Nucleus accumbens (tissue), 56 donors: ENCODE measurements at places on chromosomes 4 and X.

DNA sequence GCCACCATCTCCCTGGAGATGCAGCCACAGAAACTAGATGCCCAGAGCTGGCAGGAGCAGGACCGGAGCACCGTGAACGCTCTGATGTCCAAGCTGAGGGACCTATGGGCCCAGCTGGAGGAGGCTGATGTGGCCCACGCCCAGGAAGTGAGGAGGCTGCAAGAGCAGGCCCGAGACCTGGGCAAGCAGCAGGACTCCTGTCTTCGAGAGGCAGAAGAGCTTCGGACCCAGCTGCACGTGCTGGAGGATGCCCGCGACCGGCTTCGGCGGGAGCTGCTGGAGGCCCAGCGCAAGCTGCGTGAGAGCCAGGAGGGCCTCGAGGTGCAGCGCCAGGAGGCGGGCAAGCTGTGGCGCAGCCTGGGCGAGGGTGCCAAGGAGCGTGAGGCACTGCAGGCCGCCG lies 14.2 kb downstream of the SMIM10L2A start:
- no peak for DNase-seq

DNA sequence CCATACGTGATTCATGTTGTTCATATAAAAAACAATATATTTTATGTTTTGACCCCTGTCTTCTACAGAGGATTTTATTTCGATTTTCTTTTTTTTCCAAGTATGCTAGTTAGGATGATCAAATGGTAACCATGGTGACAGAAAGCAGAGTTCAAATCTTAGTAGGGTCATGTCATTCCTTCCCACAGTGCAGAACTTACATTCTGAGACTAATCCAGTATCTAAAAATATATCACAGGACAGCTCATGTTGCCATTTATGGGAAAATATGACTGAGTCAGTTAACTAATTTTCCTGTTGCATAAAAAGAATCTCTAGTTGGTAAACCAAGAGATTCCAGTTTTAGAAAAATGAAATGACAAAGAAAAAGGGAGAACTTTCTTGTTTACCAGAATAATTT lies 209.5 kb downstream of the PARM1 start:
- DNase-seq: no peak

DNA sequence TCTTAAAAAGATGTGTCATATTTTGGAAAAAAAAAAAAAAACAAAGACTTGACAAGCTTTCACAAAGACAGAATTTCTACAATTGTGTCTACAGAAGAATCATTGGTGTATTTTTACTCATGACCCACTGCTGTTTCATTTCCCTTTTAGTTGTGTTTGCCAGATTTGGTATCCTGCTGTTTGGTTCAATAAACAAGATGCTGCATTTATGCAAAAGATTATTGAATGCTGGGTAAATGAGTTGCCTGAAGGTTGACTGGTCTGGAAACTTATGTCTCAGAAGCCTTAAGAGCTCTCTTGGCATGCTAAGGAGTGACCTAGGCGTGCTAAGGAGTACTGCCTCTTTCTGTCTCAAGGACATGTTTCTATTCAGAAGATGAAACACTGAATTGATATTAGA lies 64.9 kb upstream of the NPY2R start:
- DNase-seq: no peak

- peak; percentile 83 for DNase-seq
Observed at GRCh38 chr4:55948726-55949481, at the start of gene CEP135. Gene CEP135, plus strand, starts transcription at chr4:55948945. Its CDS starts 3,186 bp downstream, at chr4:55952131.

DNA sequence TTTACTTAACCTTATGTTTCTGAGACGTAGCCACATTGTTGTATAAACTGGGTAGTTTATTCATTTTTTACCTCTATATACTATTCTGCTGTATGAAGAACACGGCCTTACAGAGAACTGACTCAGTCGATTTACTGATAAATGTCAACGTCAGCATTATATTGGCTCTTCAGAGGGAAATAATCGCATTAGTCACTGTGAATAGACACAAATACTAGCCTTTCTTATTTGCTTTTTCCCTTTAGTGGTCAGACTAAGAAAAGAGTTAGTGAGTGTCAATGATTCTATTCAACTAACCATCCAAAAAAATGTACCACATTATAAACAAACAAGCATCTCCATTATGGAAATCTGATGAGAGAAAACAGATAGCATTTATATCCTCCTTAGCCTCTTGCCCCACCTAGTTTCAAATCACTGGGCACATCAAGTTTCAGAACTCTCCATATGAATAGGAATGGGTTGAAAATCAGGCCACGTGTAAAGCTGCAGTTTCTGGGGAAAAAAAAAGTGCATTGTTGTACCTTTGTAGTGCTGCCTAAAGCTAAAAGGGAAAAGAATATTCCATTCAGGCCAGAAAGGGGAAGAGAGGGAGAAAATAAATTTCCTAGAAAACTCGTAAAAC lies 146.7 kb upstream of the VCX3A start:
- DNase-seq: no peak

DNA sequence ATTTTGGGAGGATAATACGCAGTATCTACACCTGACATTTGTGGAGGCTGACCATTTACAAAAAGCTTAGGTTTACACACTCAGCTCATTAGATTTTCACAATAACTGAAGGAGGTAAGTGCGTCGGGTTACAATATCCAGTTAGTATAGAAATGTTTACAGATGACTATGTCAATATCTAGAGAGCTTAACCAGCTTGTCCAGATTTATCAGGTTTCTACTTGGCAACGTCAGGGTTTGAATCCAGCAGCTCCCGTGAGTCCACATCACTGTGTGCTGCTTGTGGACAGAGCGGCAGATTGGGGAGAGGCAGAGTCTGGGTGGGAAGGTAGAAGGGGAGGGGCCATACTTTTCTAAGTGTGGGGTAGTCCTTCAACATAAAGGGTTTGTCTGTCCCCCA lies 28.3 kb downstream of the ARHGAP10 start:
- DNase-seq: no peak

DNA sequence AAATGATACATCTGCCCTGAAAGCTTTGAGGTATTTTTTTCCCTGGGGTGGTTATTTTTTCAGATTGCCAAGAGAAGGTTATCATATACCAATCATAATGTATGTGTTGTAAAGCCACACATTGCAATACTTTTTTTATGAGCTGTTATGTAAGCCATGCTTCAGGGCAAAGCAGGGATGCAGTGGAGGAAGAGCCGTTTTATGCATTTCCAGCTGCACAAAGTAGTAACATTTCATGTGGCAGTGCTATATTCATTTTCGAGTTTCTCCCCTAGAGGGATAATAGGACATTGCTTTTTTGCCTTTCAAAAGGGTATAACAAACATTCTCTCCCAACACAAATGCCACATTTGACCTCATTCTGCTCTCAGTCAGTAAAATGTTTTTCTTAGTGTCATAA lies 68.5 kb downstream of the GALNT7 start:
- DNase-seq: no peak

DNA sequence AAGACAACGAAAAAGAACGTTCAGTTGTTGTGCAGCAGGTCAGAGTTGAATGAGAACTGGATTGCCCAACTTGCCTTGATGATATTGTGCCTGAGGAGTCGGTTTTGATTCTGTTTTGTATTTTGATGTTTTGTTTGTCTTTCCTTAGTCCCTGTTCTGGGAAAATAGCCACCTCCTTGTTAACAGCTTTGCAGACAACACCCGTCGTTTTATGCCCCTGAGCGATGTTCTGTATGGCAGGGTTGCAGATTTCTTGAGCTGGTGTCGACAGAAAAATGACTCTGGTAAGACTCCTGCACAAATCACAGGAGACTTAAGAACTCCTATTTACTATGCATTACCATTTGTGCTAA lies 4.5 kb downstream of the BST1 start:
- DNase-seq: no peak

GRCh38 chr4:7757501-7758471 lies 181.9 kb downstream of the AFAP1 start:
- no peak for DNase-seq

GRCh38 chr4:124279741-124280140 lies 432.8 kb downstream of the ANKRD50 start:
- no peak for DNase-seq

DNA sequence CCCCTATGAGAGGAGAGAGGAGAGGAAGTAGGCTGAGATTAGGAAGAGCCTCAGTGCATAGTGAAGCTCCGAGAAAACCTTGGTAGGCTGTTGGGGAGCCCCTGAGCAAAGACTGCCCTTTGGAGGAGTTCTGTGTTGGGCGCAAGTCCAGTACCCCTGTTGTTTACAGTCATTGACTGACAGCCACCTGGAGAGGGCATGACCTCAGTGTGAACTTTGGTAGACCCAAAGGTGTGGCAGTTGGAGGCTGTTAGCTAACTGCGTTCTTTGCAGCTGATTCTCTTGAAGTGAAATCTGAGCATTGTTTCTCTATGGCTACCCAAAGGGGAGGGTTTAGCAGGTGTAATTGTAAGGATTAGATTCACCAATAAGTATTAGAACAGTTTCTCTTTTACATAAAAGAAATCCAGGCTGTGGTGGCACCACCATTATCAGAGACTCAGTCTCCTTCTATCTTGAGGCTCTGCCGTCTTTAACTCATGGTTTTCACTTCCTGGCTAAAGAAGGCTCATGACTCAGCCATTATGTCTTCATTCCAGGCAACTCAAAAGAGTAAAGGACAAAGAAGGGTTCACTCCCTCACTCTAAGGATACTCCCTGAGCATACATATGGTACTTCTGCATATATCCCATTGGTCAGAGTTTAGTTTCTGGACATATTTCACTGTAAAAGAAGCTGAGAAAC lies 33.4 kb downstream of the ANXA3 start:
- no peak for DNase-seq

DNA sequence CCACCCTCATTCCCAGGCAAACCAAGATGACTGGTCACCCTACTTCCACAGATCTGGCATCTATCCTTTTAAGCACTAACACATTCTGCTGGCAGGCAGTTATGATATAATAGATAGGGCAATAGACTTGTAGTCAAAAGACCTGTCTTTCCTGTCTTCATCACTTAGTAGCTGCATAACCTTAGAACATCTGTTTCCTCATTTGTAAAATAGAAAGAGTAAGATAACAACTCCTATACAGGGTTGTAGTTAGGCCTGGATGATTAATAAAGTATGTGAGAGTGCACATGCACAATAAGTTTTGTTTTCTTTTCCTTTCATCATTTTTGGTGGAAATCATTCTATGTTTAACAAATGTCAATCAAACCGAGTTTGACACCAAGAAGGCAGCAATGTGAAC lies 72.1 kb downstream of the GPR82 start:
- DNase-seq: no peak

DNA sequence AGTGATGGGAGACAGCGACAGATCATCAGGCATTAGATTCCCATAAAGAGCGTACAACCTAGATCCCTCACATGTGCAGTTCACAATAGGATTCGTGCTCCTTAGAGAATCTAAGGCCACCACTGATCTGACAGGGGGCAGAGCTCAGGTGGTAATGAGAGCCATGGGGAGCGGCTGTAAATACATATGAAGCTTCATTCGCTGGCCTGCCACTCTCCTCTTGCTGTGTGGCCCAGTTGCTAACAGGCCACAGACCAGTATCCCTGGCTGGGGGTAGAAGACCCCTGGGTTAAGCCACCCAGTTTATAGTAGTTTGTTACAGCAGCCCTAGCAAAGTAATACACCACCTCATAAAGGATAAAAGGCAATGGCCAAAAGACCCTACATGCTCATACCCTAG lies 30.3 kb downstream of the APBB2 start:
- no peak for DNase-seq

GRCh38 chr4:171880136-171880535 lies 66.9 kb downstream of the GALNTL6 start:
- no peak for DNase-seq

GRCh38 chr4:100302061-100303026 lies 112.1 kb upstream of the DDIT4L start:
- DNase-seq: no peak

GRCh38 chr4:17283251-17283650 lies 228.6 kb downstream of the QDPR start:
- DNase-seq: no peak

DNA sequence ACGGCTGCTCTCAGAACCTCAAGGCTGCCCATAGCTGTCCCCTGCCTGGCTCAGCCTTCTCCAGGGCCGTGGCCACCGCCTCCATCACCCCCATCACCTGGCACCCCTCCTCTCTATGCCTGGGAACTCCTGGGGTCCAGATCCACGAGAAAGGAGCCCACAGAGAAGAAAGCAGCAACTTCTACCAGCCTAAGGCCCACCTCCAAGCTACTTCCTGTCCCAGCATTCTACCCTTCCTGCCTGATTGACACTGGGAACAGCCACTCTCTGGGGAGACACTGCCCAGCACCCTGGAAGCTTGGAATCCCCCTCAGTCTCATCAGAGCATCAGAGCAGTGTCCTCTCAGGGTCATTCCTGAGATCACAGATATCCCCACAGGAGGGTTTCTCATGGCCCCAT lies 36.9 kb upstream of the PROM1 start:
- no peak for DNase-seq

GRCh38 chr4:27986476-27986875 lies 1125.8 kb downstream of the STIM2 start:
- no peak for DNase-seq

- DNase-seq: no peak
Observed at GRCh38 chr4:146833530-146833929, 112.1 kb downstream of the TTC29 start.

DNA sequence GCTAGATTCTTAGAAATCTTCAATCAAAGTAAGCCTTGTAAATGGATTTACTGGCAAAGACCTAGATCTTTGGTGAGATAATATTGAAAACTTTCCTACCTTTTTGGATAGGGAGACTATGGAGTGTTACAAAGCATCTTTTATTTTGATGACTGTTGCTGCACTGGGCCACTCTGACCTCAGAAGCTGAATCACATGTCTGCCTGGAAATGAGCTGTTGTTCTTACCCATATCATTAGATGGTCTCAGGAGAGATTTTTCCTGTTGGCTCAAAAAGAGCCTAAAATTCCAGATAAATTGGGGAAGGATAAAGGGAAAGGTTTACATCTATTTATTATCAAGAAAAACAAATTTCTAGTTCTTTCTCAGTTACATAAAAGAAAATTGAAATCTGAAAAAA lies 127.5 kb upstream of the BMP3 start:
- DNase-seq: no peak

GRCh38 chr4:154455111-154455510 lies 36.5 kb downstream of the DCHS2 start:
- no peak for DNase-seq

GRCh38 chrX:109635146-109635545 lies 10.2 kb upstream of the KCNE5 start:
- DNase-seq: no peak

- DNase-seq: no peak
Observed at GRCh38 chr4:61217222-61217621, 17.1 kb downstream of the ADGRL3 start.

DNA sequence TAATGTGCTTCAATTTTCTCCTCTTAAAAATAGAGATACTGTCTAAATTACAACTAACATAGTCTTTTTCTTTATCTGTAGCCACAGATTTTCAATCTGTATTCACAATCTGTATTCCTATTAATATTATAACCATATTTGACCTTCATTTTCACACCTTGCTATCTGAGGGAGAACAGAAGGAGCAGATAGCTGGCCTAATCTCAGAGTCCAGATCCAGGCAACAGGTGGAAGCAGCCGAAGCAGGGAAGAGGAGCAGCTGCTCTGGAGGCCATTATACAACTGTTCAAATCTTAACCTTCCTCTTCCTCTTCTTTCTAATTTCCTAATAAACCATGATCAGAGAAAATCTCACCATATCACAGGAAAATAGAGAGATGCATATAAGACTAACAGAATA lies 14.2 kb downstream of the SEPSECS start:
- no peak for DNase-seq
